Amygdala (tissue), 56 donors: ENCODE measurements at places on chromosomes 11 and 22.

- DNase-seq, result no peak
These were observed 10.7 kb downstream of the TAB1 start for GRCh38 chr22:39410264-39410663.

DNA sequence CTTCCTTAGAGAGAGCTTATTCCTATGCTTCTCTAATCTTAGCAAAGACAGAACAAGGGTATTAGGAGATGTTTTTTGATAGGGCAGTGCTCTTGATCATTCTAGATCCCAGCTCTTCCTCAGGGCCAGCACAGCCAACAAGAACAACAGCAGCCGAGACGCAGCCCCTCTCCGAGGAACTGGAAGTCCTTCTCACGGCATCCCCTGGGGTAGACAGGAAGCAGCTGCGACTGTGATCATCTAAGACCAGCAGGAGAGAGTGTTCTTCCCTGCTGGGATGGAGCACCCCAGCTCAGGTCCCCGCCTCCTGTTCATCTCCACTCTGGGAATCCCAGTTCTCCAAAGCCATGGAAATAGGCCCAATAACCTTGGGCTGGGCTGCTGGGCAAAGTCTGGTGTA is 29.6 kb downstream of the IRAG1 start:
- no peak for DNase-seq

DNA sequence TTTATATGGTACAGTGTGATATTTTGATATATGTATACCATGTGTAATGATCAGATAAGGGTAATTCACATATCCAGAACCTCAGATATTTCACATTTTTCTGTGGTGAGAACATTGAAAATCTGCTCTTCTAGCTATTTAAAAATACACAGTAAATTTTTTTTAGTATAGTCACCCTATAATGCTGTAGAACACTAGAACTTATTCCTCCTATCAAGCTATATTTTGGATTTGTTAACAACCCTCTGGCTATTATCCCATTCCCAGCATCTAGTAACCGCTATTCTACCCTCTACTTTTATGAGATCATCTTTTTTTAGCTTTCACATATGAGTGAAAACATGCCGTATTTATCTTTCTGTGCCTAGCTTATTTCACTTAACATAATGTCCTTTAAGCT is 65.5 kb upstream of the SYT9 start:
- DNase-seq, result no peak

GRCh38 chr11:77127920-77128691 is at the start of gene MYO7A:
Gene MYO7A, plus strand, starts transcription at chr11:77128246. Its CDS starts 2,389 bp downstream, at chr11:77130635.
- DNase-seq, result no peak

DNA sequence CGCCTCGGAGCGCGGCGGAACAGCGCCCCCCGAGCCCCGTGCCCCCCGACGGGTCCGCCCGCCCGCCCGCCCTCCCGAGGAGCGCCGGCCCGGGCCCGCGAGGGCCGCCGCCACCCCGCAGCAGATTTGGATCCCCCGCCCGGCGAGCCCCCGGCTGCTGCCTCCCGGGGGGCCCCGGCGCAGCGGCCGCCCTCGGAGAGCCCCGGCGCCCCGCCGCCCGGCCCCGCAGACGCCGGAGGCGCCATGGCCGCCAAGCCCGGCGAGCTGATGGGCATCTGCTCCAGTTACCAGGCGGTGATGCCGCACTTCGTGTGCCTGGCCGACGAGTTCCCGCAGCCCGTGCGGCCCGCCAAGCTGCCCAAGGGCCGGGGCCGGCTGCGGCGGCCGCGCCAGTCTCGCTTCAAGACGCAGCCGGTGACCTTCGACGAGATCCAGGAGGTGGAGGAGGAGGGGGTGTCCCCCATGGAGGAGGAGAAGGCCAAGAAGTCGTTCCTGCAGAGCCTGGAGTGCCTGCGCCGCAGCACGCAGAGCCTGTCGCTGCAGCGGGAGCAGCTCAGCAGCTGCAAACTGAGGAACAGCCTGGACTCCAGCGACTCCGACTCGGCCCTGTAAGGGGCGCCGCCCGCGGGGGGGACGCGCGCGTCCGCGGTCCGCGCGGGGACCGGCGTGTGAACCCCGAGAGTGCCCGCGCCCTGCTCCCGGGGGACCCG is 380 bp downstream of the C11orf96 start:
- peak; percentile 25 for DNase-seq

DNA sequence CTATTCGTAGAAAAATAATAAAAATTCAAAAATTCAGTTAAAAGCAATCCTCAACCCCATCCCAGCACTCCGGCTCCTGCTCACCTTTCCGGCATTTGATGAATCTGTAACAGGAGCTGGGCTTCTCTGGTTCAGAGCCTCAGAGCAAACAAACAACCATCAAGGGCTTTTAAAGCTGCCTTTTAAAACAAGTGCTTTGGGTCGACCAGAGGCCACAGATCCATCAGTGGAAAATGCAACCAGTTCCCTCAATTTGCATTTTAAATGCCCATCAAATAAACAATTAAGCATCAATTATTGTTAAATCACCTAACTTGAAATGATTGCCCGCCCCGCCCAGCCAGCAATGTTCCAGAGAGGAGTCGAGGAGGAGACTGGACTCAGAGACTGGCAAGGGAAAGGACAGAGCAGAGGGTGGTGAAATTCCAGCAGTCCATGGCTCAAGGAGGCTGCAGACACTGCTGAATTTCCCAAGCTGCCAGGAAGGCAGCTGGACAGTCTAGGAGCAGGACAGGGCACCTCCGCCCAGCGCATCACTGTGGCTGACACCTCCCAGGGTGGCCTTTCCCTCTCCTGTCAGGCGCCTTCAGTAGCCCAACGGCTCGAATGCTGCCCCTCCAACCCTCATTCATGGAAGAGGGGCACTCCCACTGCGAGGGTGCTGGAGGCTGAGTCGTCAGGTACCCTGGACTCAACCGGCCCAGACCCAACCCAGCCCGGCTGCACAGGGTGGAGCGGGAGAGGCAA is 7.5 kb downstream of the FXYD6 start:
- no peak for DNase-seq

- no peak for DNase-seq
These were observed 187.6 kb downstream of the ADAMTS15 start for GRCh38 chr11:130635937-130636630.

DNA sequence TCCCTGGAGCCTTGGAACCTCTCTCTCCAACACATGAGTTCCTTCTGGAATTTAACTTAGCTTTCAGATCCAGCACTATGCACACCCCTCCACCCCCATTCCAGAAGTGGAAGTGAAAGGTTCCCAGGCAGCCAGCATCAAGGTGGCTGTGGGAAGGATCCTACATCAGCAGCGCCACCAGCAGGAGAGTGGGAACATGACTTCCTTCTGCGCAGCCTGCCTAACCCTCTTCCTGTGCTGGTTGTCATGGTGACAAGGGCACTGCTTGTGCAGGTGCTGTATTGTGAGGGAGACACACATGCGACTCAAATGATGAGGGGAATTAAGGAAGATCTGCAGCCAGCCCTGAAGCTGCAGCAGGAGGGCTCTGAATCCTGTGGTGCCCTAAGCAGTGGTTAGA is 904.5 kb upstream of the API5 start:
- DNase-seq, result peak; percentile 11

DNA sequence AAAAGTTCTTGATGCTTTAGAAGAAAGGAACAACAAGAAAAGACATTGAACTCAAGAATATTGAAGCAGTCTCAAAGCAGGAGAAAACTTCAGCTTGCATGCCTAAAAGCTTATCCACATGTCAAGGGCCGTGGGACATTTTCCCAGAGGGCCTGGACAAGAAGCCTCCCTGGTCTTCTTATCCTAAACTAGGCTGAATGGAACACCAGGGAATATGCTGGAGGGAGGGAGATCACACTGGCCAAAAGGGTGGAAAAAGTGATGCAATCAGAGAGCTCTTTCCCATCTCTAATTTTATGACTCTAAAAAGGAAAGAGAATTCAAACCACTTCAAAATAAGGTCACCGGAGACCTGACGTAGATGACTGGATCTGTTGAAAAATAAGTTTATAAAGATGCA is 107.2 kb downstream of the MPPED2 start:
- no peak for DNase-seq

DNA sequence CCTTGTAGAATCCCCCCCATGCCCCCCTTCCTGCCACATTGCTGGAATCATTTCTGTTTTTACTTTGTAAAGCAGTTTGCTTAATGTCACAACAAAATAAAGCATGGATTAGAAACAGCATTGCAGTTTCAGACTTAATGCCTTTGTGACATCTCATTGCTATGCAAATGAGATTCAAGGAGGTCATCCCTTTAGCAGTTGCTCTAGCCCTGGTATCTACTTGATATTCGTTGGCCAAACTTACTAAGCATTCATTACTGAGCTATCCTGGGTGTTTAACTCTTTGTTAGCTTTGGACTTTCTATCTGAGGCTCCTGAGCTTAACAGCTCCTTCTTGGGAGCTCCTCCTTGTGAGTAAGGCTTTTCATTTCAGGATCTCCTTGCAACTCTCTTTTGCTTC is 16.3 kb downstream of the FAT3 start:
- DNase-seq, result no peak

DNA sequence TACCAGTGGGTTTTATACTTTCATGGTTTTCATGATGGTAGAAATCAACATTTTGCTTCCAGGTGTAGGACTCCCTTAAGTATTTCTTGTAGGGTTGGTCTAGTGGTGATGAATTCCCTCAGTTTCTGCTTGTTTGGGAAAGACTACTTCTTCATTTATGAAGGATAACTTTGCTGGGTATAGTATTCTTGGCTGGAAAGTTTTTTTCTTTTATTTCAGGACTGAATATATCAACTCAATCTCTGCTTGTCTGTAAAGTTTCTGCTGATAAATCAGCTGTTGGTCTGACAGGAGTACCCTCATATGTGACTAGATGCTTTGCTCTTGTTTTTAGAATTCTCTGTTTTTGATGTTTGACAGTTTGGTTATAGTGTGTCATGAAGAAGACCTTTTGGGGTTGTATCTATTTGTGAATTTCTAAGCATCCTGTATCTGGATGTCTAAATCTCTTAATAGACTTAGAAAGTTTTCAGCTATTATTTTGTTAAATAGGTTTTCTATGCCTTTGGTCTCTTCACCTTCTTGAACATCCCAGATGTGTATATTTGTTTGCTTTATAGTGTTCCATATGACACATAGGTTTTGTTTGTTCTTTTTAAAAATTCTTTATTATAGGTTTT is 95.9 kb downstream of the ENTHD1 start:
- DNase-seq, result no peak

DNA sequence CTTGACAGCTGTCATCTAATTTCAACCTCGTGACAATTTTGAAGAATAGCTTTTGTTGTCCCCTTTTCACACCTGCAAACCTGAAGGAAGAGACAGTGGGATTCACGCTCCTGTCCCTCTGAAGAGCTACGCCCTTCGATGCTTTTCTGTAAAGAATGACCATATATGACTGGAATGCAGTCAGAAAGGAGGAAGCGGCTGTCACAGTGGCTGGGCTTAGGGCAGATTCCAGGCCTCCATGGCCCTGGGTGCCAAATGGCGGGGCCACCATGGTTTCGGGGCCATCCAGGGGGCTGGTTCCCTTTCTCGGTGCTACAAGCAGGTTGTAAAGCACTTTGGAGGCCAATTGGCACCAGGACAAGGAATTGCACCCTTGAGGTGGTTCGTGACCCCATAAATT is 22.2 kb upstream of the FGF19 start:
- no peak for DNase-seq

GRCh38 chr11:128940603-128941002 is 2.1 kb downstream of the TP53AIP1 start:
- DNase-seq, result no peak

- DNase-seq, result no peak
These were observed 41.0 kb downstream of the TRAF6 start for GRCh38 chr11:36469063-36469462.

GRCh38 chr22:31933816-31934482 is 10.4 kb upstream of the YWHAH start:
- no peak for DNase-seq

GRCh38 chr22:42080287-42080686 is 787 bp downstream of the SMDT1 start:
- DNase-seq, result peak; percentile 33

DNA sequence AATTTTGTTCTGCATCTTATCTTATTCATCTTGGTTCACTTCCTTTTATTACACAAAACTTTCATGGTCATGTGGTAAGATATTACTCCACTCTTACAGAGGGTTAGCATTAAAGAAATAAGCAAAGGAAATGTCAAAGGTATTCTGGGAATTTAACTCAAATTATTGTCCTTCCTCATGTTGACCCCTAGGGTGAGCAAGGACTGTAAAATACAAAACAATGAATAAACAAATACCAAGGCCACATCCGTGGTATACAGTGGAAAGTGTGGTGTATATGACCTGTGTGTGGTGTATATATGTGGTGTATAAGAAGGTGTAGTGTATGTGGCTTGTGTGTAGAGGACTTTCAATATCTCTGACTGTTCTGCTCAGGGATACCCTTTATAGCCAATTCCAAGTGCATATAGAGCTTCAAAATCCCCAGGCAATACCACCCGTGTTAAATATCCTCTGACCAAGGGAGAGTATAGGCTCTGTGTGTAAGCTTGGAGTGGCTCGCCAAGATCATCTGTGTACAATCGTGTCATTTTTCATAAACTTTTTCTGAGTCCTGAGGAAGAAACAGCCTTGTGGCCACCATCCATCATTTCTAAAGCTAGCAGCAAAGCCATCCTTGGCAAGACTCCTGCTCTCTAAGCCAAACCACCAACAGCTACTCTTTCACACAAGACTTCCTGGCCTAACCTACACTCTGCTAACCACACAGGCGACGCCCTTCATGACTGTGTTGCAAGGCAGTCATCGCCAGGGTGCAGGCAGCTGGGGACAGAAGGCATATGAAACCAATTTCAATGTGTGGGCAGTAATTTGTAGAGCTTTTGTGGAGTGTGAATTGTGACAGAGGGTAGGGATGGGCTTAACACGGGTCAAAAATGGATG is 548.0 kb downstream of the ETS1 start:
- DNase-seq, result no peak

- DNase-seq, result no peak
These were observed 15.8 kb downstream of the THAP12 start for GRCh38 chr11:76365038-76365679.

GRCh38 chr11:61899146-61899841 is 7.9 kb upstream of the FADS3 start:
- peak; percentile 71 for DNase-seq

GRCh38 chr22:46536537-46537224 is 739 bp downstream of the CELSR1 start:
- no peak for DNase-seq

DNA sequence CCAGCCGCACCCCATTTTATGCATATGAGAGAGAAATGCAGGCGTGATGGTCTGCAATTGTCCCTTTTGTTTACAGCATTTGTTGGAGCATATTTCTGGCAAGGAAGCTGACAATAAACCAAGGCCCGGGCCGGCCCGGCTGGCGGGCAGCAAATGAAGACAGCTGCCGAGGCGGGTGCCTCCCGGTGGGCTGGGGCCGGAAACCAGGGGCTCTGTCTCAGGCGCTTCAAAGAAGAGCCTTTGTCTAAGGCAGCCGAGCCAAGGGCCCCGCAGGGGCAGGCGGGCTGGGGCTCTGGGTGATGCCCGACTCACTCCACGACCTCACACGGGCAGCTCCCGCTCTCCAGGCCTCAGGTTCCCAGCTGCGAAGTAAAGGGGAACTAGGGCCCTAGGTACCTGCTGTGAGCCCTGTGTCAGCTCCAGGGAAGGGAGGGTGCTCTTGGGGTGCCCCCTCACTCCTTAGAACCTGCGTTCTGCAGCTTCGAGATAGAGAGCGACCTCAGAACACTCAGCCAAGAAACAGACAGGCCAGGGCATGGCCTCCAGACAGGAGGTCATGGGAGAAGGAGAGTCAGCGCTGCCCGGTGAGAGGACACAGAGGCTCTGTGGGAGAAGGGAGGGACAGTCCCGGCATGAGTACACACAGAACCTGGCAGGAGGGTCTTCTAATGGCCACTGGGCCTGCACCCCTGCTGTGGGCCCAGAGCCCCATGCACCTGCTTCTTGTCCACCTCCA is 2.4 kb downstream of the LINC01488 start:
- no peak for DNase-seq
